ENCODE measurements at places on chromosomes 12 and 14. TPM values are rescaled to one million over a fixed set of nuclear protein-coding genes. Genes with fewer than 3 reads are reported as not detected.
A peak's percentile ranks its signal among the peaks of the same experiment; 100 is the strongest.

- H3K27me3 ChIP-seq, result peaks cover 81% of the 10 kb centered on the region
- H3K27ac ChIP-seq, result no peak overlapping the region
- DNase-seq, result no peak
- peaks cover 9% of the 10 kb centered on the region for H3K4me1 ChIP-seq
- no peaks in the 10 kb centered on the region for H3K36me3 ChIP-seq
- H3K4me3 ChIP-seq, result no peak overlapping the region
These were observed 4.6 kb downstream of the BCL11B start for GRCh38 chr14:99267381-99267780.

GRCh38 chr12:89470741-89471509 is 53.7 kb downstream of the GALNT4 start:
- no peak overlapping the region for H3K4me3 ChIP-seq
- no peak overlapping the region for H3K27ac ChIP-seq
- H3K36me3 ChIP-seq, result no peaks in the 10 kb centered on the region
- H3K27me3 ChIP-seq, result no peaks in the 10 kb centered on the region
- peaks cover 47% of the 10 kb centered on the region for H3K4me1 ChIP-seq
- DNase-seq, result peak; percentile 66

DNA sequence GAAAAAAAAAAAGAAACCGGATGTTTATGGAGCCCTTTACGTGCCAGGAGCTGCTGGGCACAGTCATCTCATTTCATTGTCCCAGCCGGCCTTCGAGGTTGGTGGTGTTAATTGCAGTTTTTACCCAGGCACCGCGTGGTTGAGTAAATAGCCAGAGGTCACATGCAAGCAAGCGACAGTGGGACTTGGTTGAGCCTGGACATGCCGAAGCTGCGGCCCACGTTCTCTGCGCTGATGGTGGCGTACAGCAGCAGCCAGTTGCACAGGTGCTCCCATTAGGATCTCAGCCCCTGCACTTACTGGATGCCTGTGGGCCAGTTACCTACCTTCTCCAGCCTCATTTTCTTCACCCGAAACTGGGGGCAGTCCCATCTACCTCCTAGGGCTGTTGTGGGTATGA is 54.0 kb downstream of the TSPAN9 start:
- H3K4me3 ChIP-seq, result no peak overlapping the region
- no peak overlapping the region for H3K27ac ChIP-seq
- H3K4me1 ChIP-seq, result peaks cover 11% of the 10 kb centered on the region
- no peaks in the 10 kb centered on the region for H3K36me3 ChIP-seq
- DNase-seq, result no peak

DNA sequence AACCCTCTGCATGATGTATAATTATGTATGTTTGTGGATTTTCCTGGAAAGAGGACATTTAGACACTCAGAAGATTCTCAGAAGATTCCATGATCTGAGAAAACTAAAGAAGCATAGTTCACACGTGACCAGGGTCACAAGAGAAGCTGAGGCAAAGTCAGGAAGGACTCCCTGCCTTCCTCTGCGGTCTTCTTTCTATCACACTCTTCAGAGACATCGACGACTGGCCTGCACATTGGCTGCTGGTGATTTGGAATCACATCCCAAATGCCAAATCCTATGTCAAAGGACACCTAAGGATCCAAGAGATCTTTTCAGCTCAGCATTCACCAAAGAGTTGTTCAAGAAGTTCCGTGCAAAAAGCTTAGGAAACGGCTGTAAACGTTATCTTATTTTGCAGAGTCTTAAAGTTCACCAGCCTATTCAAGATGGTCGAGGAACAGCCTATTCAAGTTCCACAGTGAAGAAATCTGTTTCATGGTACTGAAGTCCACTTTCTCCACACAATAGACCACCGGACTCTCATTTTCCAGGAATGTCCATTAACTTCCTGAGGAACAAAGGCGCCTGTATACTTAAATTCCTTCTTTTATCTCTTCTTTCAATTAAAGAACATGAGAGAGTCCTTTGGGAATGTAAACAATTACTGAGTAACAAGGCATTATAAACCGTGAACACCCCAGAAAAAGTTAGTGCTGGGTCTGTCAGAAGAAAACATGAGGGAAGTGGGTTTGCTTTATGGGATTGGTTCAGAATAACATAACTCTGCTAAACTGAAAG is 42.1 kb downstream of the IGF1 start:
- H3K4me3 ChIP-seq, result no peak overlapping the region
- H3K4me1 ChIP-seq, result peaks cover 18% of the 10 kb centered on the region
- H3K36me3 ChIP-seq, result no peaks in the 10 kb centered on the region
- H3K27me3 ChIP-seq, result no peaks in the 10 kb centered on the region
- peak; percentile 43 for DNase-seq

DNA sequence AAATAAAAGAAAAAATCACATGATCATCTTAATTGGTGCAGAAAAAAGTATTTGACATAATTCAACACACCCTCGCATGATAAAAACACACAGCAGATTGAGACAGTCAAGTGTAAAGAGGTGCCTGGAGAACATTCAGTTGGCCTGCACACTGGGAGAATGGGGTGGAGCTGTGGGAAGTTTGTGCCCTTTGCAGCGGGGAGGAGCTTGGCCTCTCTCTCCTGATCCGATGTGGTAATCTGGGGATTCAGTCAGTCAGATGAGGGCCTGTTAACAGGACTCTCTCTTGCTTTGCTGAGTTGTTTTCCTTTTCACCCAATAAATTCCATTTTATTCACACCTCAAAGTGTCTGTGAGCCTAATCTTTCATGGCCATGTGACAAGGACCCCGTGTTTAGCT is 5.9 kb downstream of the SERPINA6 start:
- DNase-seq, result peak; percentile 50
- H3K4me1 ChIP-seq, result no peaks in the 10 kb centered on the region
- no peaks in the 10 kb centered on the region for H3K27me3 ChIP-seq
- H3K36me3 ChIP-seq, result no peaks in the 10 kb centered on the region

DNA sequence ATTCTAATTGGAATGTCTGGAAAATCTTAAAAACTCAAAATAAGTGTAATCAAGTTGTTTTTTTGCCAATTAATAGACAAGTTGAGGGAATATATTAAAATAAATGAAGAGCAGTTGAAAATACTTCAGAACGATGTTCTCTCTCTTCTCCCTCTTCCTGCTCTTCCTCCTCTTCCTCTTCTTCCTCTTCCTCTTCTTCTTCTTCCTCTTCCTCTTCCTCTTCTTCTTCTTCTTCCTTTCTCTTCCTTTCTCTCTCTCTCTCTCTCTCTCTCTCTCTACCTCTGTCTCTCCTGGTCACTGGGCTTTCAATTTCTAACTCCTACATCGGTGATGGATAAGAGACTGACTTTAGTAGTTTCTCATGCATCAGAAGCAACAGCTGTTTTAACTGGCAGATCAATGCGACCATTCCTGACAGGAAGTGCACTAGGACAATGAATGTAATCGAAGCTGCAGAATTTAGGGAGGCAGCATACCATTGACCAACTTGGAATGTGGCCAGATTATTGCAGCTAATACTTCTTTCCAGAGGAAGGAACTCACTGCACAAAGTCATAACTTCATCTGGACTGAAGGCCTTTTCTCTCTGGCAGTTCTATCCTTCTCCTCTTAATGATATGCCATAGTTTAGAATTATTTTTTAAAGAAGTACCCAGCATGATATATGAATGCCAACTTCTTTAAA is 13.8 kb upstream of the TMTC2 start:
- H3K36me3 ChIP-seq, result no peaks in the 10 kb centered on the region
- H3K27ac ChIP-seq, result no peak overlapping the region
- H3K27me3 ChIP-seq, result no peaks in the 10 kb centered on the region
- no peak for DNase-seq
- no peaks in the 10 kb centered on the region for H3K4me1 ChIP-seq
- no peak overlapping the region for H3K4me3 ChIP-seq

Gene MFAP5
- polyA plus RNA-seq, result 679 TPM

Gene TAS2R42
- not detected for polyA plus RNA-seq

All from GM23248 (cell line).